ENCODE measurements at places on chromosomes 1 and 21.

DNA sequence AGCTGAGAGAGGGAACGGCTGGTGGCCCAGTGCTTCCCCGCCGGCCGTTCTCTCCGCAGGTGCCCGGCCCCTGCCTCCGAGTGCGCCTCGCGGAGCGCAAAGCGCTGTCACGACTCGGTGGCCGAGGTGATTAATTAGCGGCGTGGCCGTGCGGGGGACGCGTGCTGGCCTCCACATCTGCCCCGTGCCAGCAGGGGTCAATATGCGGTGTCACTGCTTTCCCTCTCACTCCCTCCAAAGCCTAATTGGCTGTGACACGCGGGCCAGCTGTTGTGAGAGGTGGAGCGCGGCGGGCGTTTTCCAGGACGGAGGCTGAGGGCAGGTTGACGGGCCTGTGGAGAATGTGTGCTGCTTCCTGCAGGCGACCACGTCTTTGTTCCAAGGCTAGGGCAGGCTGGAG is 239.0 kb downstream of the LMX1A start:
- no peak for DNase-seq

DNA sequence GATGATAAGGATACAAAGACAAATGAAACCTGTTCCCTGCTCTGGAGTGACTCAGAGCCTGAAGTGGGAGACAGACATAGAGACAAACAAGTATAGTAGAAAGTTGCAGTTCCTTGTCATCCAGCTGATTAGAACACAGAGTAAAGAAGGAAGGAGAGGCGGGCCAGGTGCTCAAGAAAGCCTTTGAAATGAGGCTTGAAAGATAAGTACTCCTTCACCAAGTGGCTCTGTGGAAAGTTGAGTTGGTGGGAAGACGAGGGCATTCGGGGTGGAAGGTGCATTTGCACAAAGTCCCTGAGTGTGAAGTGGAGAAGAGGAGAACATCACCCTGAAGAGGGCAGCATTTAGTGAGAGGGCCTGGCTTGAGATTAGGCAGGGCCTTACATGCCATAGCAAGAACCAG is 17.0 kb downstream of the MARK1 start:
- no peak for DNase-seq

- DNase-seq, result no peak
These were observed 2.9 kb downstream of the MTARC1 start for GRCh38 chr1:220789532-220790147.

- DNase-seq, result no peak
These were observed 209.5 kb downstream of the ZP4 start for GRCh38 chr1:237681210-237681609.
